Stimulated activated CD8-positive, alpha-beta memory T cell treated with anti-CD3 and anti-CD28 coated beads, Interleukin-2, amount 100 ng/mL, for 1 hour (primary cell): ENCODE measurements at places on chromosomes 7 and 10.

GRCh38 chr7:100484673-100485045 lies 932 bp downstream of the NYAP1 start:
- DNase-seq = no peak

- DNase-seq = no peak
Measured at GRCh38 chr10:123970207-123970926, 78.8 kb upstream of the CPXM2 start.

GRCh38 chr7:38281266-38281665 lies 7.8 kb upstream of the TARP start:
- DNase-seq = no peak

GRCh38 chr10:77925795-77926565 lies 575 bp downstream of the DLG5 start:
- no peak for DNase-seq

GRCh38 chr10:127972751-127973357 lies 66.0 kb downstream of the PTPRE start:
- DNase-seq = no peak

DNA sequence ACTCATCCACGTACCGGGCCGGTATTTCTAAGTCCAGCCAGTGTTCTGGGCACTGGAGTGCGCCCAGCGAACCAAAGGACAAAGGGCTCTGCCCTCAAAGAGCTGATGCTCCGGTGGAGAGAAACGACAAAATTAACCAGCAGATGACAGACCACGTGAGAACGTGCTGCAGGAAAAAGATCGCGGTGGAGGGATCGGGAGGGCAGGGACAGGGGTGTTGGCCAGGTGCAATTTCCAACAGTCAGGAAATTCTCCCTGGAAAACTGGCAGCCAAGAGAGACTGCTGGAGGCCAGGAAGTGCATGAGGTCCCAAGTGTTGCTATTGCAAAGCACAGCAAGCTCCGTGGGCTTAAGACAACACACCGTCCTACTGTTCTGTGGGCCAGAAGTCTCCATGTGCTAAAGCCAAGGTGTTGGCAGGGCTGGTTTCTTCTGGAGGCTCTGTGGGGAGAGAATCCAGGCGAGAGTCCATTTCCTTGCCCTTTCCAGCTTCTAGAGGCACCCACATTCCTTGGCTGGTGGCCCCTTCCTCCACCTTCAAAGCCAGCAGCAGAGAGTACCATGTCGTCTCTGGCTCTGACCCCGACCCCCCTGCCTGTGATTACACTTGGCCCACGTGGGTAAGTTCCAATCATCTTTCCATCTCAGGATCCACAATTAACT lies 21.3 kb upstream of the AMZ1 start:
- DNase-seq = no peak

DNA sequence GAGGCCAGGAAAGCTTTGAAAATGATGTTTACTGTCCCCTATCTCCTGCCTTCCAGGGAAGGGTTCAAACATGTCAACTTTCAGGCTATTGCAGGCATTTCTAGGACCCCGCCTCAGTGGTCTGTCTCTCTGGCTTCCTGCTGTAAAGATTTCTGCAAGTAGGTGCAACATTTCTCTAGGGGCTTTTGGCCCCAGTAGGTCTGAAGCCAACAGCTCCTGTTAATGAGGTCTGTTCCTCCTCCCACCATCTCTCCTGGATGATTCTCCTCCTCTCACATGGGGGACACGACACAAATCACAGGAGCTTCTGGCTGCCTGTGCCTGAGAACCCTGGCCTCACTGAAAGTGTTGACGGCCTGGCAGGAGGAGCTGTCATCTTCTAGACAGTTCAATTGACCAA lies 194.3 kb downstream of the CYP26A1 start:
- no peak for DNase-seq

GRCh38 chr10:35636956-35637355 lies 5.1 kb downstream of the FZD8 start:
- DNase-seq = no peak

GRCh38 chr10:43671659-43672531 lies 23.2 kb upstream of the ZNF32 start:
- no peak for DNase-seq

GRCh38 chr10:69472544-69472943 lies 21.3 kb downstream of the TSPAN15 start:
- DNase-seq = no peak

DNA sequence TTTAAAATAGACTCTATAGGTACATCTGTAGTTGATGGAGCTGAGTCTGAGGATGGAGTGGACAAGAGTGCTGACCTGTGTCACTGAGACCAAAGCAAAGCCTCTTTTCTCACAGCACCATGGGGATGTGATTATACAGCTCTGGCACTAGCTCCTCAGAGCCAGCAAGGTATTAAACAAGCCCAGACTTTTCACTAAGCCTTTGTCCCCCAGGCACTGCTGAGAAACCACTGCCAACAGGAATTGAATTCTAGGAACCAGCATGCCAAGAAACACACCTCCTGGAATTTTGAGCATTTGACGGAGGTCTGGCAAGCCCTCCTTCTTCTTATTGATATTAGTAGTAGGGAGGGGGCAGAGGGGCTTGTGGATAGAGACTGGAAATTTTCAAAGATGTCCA lies 147.0 kb downstream of the C1GALT1 start:
- no peak for DNase-seq

GRCh38 chr10:90849956-90850749 lies 7.7 kb downstream of the HTR7 start:
- DNase-seq = no peak

DNA sequence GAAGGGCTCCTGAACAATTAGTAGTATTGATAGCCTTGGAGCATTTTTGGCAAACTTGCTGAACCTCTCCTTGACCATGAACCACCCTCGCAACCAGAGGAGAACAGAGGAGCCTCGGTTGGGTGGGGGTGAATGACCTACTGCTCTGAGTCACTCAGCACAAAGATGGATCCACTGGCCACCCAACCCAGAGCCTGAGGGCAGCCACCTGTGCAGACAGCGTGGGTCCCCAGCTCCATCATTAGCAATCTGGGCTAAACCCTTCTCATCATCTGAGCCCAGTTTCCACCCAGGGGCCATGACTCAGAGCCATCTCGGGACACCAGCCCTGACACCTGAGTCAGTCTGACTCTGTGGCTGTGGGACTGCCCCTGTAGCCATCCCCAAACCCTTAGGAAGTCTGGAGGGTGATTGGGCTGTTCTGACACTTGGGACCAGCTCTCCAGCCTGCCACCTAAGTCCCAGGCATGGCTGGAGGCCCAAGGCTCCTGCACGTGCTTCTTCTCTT lies 171.8 kb upstream of the GPR26 start:
- no peak for DNase-seq

- DNase-seq = no peak
Measured at GRCh38 chr7:30896036-30896435, 15.6 kb upstream of the AQP1 start.

GRCh38 chr7:66344166-66344565 lies 139.0 kb downstream of the TPST1 start:
- no peak for DNase-seq

DNA sequence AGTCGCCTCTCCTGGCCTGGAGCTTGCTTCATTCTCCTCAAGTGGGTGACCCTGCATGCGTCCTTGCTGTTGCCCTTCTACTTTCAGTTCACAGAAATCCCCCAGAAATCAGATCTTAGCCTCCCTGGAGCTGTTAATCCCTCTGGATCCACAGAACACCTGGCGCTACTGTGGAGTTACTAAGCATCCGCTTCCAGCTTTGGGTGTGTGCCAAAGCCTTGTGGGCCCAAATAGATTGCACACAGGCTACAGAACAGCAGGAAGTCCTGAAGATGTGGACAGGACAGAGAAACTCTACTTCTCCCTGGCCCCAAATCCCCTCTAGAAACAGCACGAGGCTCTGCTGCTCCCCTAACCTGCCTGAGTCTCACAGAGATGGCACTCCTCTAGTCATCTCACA lies 36.6 kb upstream of the PDLIM1 start:
- no peak for DNase-seq

GRCh38 chr10:78415111-78415510 lies 381.4 kb downstream of the RPS24 start:
- DNase-seq = no peak

DNA sequence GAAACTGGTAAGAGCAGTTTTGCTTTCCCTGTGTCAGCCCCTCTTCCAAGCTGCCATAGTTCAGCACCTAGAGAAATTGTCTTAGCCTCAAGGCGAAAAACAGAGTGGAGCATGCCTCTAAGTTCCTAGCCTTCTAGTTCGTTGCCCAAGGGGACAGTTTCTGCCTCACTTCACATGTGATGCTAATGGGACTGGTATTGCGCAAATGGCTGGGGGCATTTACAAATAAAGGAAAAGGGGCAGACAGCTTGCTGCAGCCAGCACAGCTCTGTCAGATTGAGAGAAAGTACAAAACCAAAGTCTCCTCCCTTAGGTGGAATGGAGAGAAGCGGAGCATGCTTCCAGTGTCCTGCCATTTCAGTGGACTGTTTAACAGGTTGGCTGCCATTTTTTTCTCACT lies 567.7 kb downstream of the ETV1 start:
- no peak for DNase-seq

GRCh38 chr7:23473844-23474093 lies 3.5 kb upstream of the IGF2BP3 start:
- no peak for DNase-seq

- DNase-seq = no peak
Measured at GRCh38 chr7:39539816-39540215, 26.4 kb upstream of the YAE1 start.

DNA sequence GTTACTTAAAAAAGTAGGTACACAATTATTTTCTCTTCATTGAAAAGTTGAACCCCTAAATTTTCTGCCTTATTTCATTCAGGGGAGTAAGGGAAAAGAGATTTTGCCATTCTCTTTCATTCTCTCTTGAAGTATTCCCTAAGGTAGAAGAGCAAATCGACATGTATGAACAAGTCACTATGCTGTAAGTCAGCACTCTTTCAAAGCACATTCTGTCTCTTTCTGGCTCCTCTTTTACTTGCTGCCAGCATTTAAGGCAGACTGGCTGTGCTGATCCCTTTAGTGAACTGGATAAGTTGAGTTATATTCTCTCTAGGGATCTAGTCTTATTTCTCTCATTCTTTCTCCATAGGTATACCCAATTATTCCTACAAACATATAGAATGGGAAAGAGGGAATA lies 222.3 kb upstream of the ZWINT start:
- DNase-seq = no peak

DNA sequence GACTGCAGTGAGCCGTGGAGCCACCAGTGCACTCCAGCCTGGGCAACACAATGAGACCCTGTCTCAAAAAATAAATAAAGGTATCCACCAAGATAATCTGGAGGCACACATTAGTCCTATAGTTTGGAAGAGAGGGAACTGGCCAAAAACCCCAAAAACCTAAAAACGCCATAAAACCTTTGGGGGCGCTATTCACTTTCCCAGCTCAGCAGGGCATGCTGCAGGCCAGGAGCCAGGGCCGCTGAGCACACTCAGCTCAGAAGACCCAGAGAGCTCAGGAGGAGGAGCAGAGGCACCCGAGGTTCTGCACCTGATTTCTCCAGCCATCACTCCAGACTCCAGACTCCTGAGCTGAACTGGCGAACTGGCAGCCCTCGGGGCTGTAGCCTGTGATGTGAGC lies 167.2 kb upstream of the IMMP2L start:
- no peak for DNase-seq

- DNase-seq = no peak
Measured at GRCh38 chr10:11511321-11511720, 100.1 kb downstream of the USP6NL start.

GRCh38 chr7:105497016-105497415 lies 25.1 kb downstream of the PUS7 start:
- no peak for DNase-seq

GRCh38 chr10:792792-793100 lies 103.3 kb upstream of the DIP2C start:
- DNase-seq = no peak

DNA sequence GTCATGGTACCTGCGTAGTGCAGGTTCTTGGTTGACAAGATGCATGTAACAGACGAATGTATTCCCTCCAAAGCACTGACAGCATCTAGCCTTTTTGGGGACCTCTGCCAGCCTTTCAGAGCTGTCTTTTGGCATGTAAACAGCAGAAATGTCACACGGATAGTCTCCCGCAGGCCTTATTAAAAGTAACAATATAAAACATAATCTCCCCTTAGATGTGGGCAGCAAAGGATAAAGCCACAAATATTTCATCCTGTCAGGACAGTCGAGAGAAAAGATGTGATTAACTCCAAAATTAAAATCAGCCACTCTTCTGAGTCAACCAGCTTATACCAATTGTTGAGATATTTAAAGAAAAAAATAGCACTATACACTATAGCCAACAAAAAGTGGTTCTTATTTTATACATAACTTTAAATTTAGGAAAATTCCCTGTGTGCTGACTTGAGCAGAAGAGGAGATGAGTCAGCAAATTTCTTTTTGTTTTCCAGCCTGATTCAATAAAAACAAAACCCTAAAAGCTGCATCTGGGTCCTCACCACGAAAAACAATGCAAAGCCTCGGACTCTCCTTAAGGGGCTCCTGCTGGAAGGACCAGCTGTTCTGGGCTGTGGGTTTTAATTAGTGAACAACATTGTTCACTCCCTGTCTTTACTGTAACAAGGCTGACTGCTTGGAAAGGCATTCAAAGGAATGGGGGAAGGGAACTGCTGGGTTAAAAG lies 240.2 kb downstream of the ADAM12 start:
- DNase-seq = no peak

GRCh38 chr7:28908775-28909174 lies 49.4 kb downstream of the TRIL start:
- no peak for DNase-seq

DNA sequence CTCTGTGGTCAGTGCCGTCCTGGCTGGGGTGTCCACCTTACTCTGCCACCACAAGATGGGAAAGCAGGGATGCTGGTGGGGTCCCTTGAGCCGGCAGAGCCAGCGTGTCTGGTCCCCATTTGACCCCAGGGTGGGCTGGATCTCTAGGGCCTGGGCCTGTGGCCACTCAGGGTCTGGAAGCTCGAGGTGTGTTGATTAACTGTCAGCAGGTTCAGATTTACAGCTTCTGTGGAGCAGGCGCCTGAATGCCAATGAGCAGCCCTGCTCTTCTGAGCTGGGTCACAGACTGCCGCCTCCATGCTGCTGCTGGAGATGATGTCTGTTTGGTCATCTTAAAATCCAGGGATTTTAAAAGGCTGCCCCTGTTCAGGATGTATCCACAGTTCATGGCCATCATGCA lies 11.3 kb upstream of the DPYSL4 start:
- no peak for DNase-seq

DNA sequence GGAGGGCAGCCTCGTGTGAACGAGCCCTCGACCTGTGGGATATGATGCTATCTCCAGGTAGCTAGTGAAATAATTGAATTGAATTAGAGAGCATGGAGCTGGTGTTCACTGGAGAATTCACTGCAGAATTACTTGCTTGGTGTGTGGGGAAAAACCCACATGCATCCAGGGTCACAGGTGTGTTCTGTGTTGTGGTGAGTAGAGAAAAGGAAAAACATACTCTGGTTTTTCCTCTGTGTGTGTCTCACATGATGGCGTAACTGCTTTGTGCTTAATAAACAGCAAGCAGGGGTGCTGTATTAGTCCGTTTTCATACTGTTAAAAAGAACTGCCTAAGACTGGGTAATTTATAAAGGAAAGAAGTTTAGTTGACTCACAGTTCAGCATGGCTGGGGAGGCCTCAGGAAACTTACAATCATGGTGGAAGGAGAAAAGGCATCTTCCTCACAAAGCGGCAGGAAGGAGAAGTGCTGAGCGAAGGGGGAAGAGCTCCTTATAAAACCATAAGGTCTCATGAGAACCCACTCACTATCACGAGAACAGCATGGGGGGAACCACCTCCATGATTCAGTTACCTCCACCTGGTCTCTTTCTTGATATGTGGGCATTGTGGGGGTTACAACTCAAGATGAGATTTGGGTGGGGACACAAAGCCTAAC lies 62.6 kb downstream of the TACR2 start:
- no peak for DNase-seq

GRCh38 chr7:158263964-158264748 lies 323.5 kb downstream of the PTPRN2 start:
- no peak for DNase-seq
